ENCODE measurements at places on chromosomes 1 and 21.

DNA sequence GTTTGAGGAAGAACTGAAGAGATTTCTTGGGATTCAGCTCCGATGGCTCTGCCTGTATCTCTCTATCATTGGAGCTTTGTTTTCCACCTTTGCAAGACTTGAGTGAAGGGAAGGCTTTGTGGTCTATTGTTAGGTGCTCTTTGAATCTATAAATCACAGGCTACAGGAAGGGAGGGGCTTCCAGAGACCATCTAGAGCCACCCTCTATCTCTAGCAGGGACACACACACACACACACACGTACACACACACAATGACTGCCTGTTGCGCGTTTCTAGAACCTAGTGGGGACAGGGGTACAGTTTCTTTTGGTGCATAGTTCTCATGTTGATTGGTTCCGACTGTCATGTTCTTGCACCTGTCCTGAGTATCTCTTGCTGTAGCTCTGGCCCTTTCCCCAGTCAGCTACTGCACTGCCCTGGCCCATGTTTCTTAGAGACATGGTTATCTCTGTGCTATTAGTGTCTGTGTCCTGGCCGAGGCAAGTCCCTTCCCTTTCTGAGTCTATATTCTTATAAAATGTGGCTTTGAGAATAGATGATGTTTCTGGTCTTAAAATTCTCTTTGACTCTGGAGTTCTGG, 60.7 kb downstream of the MAN1C1 start:
- DNase-seq, result no peak
- no peaks in the 10 kb centered on the region for H3K4me1 ChIP-seq
- H3K36me3 ChIP-seq, result no peaks in the 10 kb centered on the region
- H3K27ac ChIP-seq, result no peak overlapping the region
- no peaks in the 10 kb centered on the region for H3K27me3 ChIP-seq

GRCh38 chr1:206850401-206850800, 15.0 kb upstream of the IL20 start:
- peaks cover 14% of the 10 kb centered on the region for H3K4me1 ChIP-seq

GRCh38 chr1:9558946-9559545, 19.8 kb downstream of the SLC25A33 start:
- no peak overlapping the region for H3K4me3 ChIP-seq
- peaks cover 4% of the 10 kb centered on the region for H3K4me1 ChIP-seq
- H3K36me3 ChIP-seq, result peaks cover 33% of the 10 kb centered on the region

DNA sequence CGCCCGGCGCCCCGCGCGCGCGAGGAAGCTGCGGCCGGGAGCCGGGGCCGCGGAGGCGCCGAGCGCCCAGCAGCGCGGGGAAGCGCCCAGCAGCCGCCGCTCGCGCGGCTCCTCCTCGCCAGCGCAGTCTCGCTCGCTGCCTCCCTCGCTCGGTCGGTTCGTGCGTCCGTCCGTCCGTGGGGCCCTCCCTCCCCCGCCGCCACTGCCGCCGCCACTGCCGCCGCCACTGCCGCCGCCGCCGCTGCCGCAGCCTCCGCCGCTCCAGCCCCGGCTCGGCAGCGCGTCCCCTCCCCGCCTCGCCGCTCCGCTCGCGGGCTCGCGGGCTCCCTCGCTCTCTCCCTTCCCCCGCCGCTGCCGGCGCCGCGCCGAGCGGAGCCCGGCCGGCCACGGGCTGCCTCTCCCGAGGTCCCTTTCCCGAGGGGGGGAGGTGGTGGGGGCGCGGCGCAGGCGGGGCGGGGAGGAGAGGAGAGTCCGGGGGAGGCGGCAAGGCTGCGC, at the start of gene KCND3:
Gene KCND3 (minus strand): TSS at position 138 of the 495 bp plus-strand sequence.
- H3K4me3 ChIP-seq, result peak within 1 kb of the TSS; percentile 30
- H3K4me1 ChIP-seq, result peaks cover 14% of the 10 kb centered on the region

- H3K27me3 ChIP-seq, result no peaks in the 10 kb centered on the region
- H3K4me1 ChIP-seq, result peaks cover 94% of the 10 kb centered on the region
- no peaks in the 10 kb centered on the region for H3K36me3 ChIP-seq
- DNase-seq, result no peak
- H3K27ac ChIP-seq, result peak within 1 kb of the TSS; percentile 97
These were observed at the start of gene TFF3 for GRCh38 chr21:42315296-42315891. Gene TFF3, minus strand, starts transcription at chr21:42315409. Its CDS starts 35 bp downstream, at chr21:42315374.

- no peaks in the 10 kb centered on the region for H3K27me3 ChIP-seq
- no peaks in the 10 kb centered on the region for H3K4me1 ChIP-seq
- DNase-seq, result peak; percentile 84
- H3K36me3 ChIP-seq, result no peaks in the 10 kb centered on the region
These were observed 1.0 kb upstream of the DCAF6 start for GRCh38 chr1:167935216-167936067.

DNA sequence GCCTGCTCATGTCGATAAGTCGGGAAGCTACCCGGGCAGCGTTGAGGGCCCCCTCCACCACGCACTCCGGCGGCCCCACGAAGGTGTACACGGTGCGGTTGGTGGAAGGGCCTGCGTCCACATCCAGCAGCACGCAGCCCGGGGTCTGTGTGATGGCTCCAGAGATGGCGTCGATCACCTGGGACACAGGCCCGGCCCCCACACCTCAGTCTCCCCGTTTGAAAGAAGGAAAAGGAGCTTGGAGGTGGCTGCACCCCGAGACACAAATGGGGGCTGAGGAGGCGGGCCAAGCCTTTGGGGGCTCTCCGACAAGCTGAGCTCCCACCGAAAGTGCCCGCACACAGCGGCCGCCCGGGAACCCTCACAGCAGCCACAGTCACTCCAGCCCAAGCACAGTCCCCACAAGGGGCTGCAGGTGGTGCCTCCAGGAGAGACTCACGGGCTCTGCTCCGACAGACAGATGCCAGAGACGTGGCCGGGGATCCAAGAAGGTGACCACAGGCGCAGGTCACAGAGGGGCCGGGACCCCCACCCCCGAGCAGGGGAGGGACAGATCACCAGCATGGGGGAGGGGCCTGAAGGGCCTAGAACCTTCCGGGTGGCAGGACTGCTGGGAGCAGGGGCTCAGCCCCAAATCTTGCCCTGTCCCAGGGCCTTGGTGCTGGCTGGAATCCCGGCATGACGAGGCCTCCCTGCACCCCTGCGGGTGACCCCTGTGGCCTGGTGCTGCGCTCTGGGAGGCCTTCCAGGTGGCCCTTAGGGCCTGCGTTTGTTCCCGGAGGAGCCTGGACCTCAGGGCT, 1.0 kb downstream of the FTCD start:
- no peak overlapping the region for H3K27ac ChIP-seq
- H3K4me3 ChIP-seq, result peak overlapping the region; percentile 58
- H3K36me3 ChIP-seq, result no peaks in the 10 kb centered on the region
- no peaks in the 10 kb centered on the region for H3K27me3 ChIP-seq

GRCh38 chr1:97870589-97870988, 50.2 kb downstream of the DPYD start:
- no peaks in the 10 kb centered on the region for H3K4me1 ChIP-seq
- H3K27me3 ChIP-seq, result no peaks in the 10 kb centered on the region
- no peak overlapping the region for H3K4me3 ChIP-seq

- DNase-seq, result no peak
- H3K36me3 ChIP-seq, result no peaks in the 10 kb centered on the region
- peaks cover 14% of the 10 kb centered on the region for H3K4me1 ChIP-seq
- no peaks in the 10 kb centered on the region for H3K27me3 ChIP-seq
These were observed 33.7 kb downstream of the TBX15 start for GRCh38 chr1:118954301-118954905.

DNA sequence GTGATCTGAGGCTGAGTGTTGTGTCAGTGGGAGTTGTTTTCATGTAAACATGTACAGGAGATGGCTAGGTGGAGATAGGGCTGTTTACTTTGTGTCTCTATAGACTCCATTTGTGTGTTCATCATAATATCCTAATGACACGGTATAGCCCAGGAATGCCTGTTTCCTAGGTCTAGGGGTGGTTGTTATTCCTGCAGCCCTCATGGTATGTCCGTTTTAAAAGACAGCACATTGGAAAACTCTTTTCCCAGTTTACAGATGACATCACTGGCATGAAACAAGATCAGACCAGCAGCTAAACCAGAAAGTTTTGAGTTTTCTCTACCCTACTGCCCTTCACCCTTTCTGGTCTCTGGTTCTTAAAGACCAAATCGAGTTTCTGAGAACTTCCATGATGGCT, 227.3 kb upstream of the TMEM51 start:
- DNase-seq, result no peak
- H3K36me3 ChIP-seq, result no peaks in the 10 kb centered on the region
- H3K27ac ChIP-seq, result no peak overlapping the region
- no peak overlapping the region for H3K4me3 ChIP-seq
- peaks cover 39% of the 10 kb centered on the region for H3K4me1 ChIP-seq

GRCh38 chr1:2124446-2125198, 70.0 kb downstream of the FAAP20 start:
- H3K4me3 ChIP-seq, result no peak overlapping the region
- H3K27me3 ChIP-seq, result no peaks in the 10 kb centered on the region
- no peak overlapping the region for H3K27ac ChIP-seq
- no peaks in the 10 kb centered on the region for H3K4me1 ChIP-seq

- H3K27me3 ChIP-seq, result no peaks in the 10 kb centered on the region
- H3K4me3 ChIP-seq, result no peak overlapping the region
- no peak for DNase-seq
- no peaks in the 10 kb centered on the region for H3K4me1 ChIP-seq
- H3K27ac ChIP-seq, result no peak overlapping the region
- H3K36me3 ChIP-seq, result no peaks in the 10 kb centered on the region
These were observed 113.8 kb downstream of the SYF2 start for GRCh38 chr1:25118546-25118945.

- H3K4me3 ChIP-seq, result no peak overlapping the region
- no peak for DNase-seq
- H3K27me3 ChIP-seq, result no peaks in the 10 kb centered on the region
- H3K27ac ChIP-seq, result no peak overlapping the region
- H3K36me3 ChIP-seq, result no peaks in the 10 kb centered on the region
These were observed 124.2 kb downstream of the GRIK3 start for GRCh38 chr1:36909946-36910725.

DNA sequence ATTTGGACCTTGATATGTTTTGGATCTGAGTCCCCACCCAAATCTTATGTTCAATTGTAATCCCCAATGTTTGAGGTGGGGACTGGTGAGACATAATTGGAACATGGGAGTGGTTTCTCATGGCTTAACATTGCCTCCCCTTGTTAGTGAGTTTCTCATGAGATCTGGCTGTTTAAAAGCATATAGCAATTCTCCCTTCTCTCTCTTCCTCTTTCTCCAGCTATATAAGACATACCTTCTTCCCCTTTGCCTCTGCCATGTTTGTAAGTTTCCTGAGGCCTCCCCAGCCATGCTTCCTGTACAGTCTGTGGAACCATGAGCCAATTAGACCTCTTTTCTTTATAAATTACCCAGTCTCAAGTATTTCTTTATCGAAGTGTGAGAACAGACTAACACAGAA, 692.4 kb downstream of the KCNT2 start:
- no peak overlapping the region for H3K4me3 ChIP-seq
- H3K36me3 ChIP-seq, result no peaks in the 10 kb centered on the region
- no peak overlapping the region for H3K27ac ChIP-seq
- no peaks in the 10 kb centered on the region for H3K4me1 ChIP-seq

DNA sequence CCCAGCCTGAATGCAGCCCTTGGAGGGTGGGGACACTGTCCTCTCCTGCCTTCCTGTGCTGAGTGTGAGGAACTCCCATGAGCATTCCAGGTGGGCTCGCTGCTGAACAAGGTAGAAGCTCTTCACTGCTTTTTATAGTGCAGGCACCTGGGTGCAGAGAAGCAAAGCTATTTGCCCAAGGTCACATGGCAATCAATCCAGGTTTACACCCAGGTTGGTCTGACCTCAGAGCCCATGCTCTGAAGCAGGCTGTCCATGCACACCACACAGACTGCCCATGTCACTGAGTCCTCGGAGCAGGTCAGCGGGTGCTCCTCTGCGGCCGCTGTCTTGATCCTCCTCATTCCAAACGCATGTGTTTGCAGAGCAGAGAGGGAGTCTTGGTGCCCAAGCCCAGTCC, 323.4 kb upstream of the VAMP3 start:
- no peak for DNase-seq
- H3K27me3 ChIP-seq, result no peaks in the 10 kb centered on the region
- H3K36me3 ChIP-seq, result no peaks in the 10 kb centered on the region
- no peaks in the 10 kb centered on the region for H3K4me1 ChIP-seq
- no peak overlapping the region for H3K4me3 ChIP-seq

DNA sequence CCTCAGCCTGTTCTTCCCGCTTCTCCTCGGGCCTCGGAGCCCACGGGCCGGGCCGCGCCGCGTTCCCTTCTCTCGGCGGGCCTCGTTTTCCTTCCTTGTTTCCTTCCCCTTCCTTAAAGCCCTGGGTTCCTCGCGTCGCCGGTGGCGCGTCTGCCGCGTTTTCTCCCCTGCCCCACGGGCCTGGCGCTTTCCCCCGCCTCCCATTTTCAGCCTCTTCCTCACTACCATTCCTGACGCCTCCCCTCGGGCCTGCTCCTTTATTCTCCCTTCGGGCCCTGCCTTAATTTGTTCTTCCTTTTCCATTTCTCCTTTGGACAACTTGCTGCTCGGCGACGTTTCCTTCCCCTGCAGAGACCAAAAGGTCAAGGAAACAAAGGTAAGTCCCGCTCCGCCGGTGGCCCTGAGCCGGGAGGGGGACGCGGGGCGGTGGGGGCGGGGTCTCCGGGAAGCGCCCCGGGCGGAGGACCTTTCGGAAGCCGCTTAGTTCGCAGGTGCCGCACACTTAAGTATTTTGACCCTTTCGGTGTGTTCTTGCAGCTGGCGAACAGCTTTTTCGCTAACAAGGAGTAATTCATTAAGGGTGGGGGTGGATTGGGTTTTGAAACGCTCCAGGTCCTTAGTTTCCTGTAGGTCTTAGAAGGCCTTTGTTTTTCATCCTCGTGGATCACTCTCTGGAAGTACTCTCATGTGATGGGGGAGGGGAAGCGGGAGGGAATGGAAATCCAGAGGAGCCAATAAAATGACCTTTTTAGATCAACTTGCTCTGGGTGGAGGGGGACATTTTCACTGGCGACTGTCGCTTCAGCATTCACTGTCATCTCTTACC, 780 bp downstream of the YTHDF2 start:
- no peak for DNase-seq
- no peaks in the 10 kb centered on the region for H3K27me3 ChIP-seq
- peaks cover 18% of the 10 kb centered on the region for H3K4me1 ChIP-seq
- H3K27ac ChIP-seq, result peak overlapping the region; percentile 91

GRCh38 chr1:168374566-168374965, 93.9 kb downstream of the TBX19 start:
- H3K27ac ChIP-seq, result no peak overlapping the region
- H3K36me3 ChIP-seq, result no peaks in the 10 kb centered on the region
- no peak overlapping the region for H3K4me3 ChIP-seq
- peaks cover 11% of the 10 kb centered on the region for H3K4me1 ChIP-seq
- DNase-seq, result no peak

DNA sequence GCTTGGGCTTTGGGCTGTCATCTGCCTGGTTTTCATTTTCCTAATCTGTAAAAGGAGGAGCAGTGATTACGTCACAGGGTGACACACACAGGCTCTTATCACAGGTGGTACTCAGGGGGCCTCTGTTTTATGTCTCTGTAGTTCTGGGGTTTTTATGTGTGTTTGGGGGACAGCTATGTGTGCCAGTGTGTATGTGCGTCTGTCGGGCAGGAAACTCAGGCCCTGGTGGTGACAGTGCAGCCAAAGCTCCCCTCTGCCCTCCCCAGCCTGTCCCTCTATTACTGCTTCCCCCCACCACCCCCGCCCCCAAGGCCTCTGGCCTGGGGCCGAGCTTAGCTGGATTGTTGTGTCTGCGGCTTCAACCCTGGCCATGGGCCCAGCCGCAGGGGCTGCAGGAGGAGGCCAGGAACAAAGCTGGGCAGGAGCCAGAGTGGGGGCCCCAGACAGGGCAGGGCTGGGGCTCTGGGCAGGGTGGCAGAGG, 13.3 kb downstream of the MFAP2 start:
- no peak overlapping the region for H3K4me3 ChIP-seq
- H3K4me1 ChIP-seq, result peaks cover 6% of the 10 kb centered on the region
- peaks cover 21% of the 10 kb centered on the region for H3K36me3 ChIP-seq
- DNase-seq, result peak; percentile 60

Data from large intestine (tissue), 12 donors.